ENCODE measurements at places on chromosomes 6 and 20.

DNA sequence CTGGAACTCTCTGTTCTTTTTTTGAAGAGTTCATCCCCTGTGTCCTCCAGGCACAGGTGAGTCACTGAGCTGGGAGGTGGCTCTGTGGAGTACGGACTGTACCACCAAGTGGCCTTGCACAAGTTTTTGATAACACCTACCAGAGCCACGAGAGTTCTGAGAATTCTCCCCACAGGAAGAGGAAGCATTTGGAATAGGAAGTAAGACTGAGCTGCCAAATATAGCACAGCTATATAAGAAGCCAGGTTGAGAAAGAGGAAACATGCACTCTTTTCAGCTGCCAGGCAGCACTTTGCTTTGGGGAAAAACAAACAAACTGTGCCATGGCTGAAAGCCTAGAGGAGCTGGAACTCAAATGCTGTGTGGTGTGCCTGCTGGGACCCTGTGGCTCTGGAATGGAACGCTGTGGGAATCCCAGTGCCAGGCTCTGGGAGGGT, 70.8 kb upstream of the RIPOR2 start:
- H3K27me3 ChIP-seq, result no peaks in the 10 kb centered on the region
- H3K4me3 ChIP-seq, result peak overlapping the region; percentile 12
- H3K4me1 ChIP-seq, result peaks cover 72% of the 10 kb centered on the region
- peak; percentile 58 for DNase-seq

- DNase-seq, result peak; percentile 49
- H3K4me3 ChIP-seq, result no peak overlapping the region
- no peaks in the 10 kb centered on the region for H3K27me3 ChIP-seq
- no peak overlapping the region for H3K27ac ChIP-seq
- H3K4me1 ChIP-seq, result peaks cover 15% of the 10 kb centered on the region
Observed at GRCh38 chr6:149190224-149190831, 127.2 kb upstream of the TAB2 start.

- H3K4me1 ChIP-seq, result peaks cover 44% of the 10 kb centered on the region
- peaks cover 9% of the 10 kb centered on the region for H3K36me3 ChIP-seq
- DNase-seq, result no peak
- H3K27me3 ChIP-seq, result no peaks in the 10 kb centered on the region
- no peak overlapping the region for H3K4me3 ChIP-seq
Observed at GRCh38 chr6:156957931-156958547, 180.9 kb downstream of the ARID1B start.

- H3K36me3 ChIP-seq, result no peaks in the 10 kb centered on the region
- DNase-seq, result no peak
- H3K27me3 ChIP-seq, result no peaks in the 10 kb centered on the region
- H3K4me3 ChIP-seq, result no peak overlapping the region
- H3K27ac ChIP-seq, result no peak overlapping the region
Observed at GRCh38 chr20:40472905-40473304, 216.1 kb downstream of the MAFB start.

GRCh38 chr20:38452880-38453624, 17.9 kb upstream of the SNHG17 start:
- no peak overlapping the region for H3K4me3 ChIP-seq
- H3K27ac ChIP-seq, result no peak overlapping the region
- H3K27me3 ChIP-seq, result no peaks in the 10 kb centered on the region
- H3K36me3 ChIP-seq, result peaks cover 26% of the 10 kb centered on the region
- DNase-seq, result no peak

GRCh38 chr6:123925842-123926399, 122.3 kb downstream of the NKAIN2 start:
- no peak overlapping the region for H3K4me3 ChIP-seq
- DNase-seq, result no peak
- H3K36me3 ChIP-seq, result no peaks in the 10 kb centered on the region
- no peak overlapping the region for H3K27ac ChIP-seq
- no peaks in the 10 kb centered on the region for H3K27me3 ChIP-seq
- H3K4me1 ChIP-seq, result no peaks in the 10 kb centered on the region

DNA sequence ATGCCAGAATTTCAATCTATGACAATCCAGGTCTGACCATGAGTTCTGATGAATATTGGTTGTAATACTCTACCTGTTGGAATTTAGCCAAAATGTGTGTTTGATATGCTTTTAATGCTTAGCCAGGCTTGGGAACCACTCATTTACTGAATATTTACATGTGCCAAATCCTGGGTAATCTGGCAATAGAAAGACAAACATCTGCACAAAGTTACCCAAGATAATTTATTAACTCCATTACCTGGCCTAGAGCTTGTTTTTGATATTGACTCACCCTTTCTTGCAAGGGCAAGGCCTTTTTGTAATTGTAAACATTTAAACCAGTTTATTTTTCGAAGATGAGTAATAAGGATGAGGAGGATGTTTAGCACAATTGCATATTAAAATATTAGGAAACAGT, 13.5 kb upstream of the CD2AP start:
- no peak overlapping the region for H3K4me3 ChIP-seq
- H3K4me1 ChIP-seq, result no peaks in the 10 kb centered on the region

DNA sequence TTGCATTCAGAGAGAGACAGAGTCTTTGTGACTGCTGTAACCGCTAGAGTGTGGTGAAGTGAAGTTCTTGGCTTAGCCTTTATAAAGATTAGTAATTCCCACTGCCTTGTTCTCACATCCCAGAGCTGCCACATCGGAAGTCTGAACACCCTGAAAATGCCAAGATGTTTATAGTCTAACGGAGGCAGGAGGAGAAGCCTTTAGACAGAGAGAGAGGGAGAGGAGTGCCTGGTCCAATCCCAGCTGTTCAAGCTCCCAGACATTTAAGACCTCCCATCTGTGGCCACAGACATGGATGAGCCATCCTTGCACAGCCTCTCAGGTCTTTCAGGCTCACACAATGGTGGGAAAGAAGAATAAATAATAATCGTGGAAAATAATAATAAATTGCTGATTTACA, 1422.8 kb upstream of the EYS start:
- H3K27ac ChIP-seq, result no peak overlapping the region
- no peaks in the 10 kb centered on the region for H3K4me1 ChIP-seq
- no peaks in the 10 kb centered on the region for H3K36me3 ChIP-seq
- H3K4me3 ChIP-seq, result no peak overlapping the region
